ENCODE measurements at places on chromosomes 13 and 19.

DNA sequence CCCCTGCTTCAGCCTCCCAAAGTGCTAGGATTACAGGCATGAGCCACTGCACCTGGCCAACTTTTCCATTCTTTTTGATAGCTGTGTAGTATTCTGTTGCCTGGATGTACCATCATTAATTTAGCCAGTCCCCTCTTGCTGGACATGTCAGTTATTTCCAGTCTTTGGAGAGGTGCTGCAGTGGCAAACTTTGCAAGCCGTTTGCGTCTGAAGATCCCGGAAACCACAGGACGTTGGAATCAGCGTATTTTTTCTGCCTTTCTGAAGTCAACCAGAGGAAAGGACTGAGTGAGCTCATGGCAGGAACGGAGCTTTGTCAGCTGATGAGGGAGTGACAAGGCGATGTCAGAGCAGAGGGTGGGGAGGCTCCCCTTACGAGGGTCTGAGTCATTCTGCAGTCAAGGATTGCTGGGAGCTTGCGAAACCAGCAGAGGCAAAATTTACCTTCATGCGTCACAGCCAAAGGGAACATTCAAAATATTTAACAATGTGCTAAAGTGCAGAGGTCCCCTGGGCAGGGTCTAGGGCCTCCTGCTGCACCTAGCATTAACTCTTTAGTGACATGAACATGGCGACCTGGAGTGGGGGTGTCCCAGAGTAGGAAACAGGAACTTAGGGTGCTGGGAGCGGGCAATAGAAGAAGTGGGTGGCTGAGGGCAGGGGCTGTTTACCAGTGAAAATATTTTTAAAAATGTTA, 5.6 kb downstream of the C5AR1 start:
- DNase-seq, result peak; percentile 60

GRCh38 chr13:50075619-50076097, 60.4 kb downstream of the KCNRG start:
- DNase-seq, result no peak

- DNase-seq, result no peak
Observed at GRCh38 chr13:26756961-26757360, 3.6 kb downstream of the GPR12 start.

GRCh38 chr13:36131222-36131930, at the start of gene DCLK1:
DCLK1 (minus strand) TSS chr13:36131382.
- peak; percentile 77 for DNase-seq

DNA sequence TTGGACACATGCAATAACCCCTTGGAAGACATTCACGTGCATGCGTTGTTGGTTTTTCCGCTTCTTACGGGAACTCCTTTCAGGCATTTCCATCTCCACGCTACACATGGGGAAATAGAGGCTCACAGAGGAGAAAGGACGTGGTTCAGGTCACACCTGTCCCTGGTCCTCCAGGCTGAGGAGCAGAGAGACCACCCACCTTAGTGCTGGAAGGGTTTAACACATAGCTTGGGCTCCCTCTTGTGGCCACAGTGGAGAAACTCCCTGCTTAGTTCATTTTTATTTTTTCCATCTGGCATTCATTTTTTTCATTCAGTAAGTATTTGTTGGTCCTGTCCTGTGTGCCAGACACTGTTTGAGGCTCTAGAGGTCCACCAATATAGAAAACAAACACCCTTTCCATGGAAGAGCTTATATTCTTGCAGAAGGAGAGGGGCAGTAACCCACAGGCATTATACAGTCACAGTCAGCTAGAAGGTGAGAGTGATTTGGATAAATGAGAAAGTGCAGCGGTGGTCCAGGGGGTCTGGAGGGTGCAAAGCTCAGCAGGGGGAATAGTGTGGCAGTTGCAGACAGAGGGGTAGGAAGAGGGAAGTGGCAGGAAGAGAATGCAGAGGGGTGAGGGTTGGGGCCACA, 24.2 kb upstream of the TTYH1 start:
- DNase-seq, result peak; percentile 44

- DNase-seq, result no peak
Observed at GRCh38 chr13:95239283-95239682, 62.0 kb downstream of the ABCC4 start.

GRCh38 chr19:16338470-16339360, 14.1 kb downstream of the KLF2 start:
- DNase-seq, result peak; percentile 62

GRCh38 chr13:84377106-84377505, 494.8 kb upstream of the SLITRK1 start:
- no peak for DNase-seq

DNA sequence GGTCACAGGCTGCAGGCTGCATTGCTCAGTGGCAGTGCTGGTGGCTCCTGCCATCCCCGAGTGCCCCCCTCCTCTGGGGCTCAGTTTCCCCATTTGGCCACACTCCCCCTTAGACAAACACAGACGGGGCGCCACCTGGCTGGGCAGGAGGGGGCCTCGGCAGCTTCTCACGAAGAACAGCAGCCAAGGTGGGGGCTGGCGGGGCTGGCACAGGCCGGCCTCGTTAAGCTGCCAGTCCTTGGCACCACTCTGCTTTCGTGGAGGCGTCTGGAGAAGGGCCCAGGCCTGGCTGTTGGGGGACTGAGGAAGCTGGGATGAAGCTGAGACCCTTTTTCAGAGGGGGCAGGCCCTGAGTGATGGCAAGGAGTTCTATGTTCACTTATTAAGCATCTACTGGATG, 3.7 kb upstream of the ZNRF4 start:
- no peak for DNase-seq

- DNase-seq, result no peak
Observed at GRCh38 chr13:45527699-45528462, 63.1 kb downstream of the COG3 start.

All from left cardiac atrium (tissue), 4 donors.